ENCODE measurements at places on chromosomes 2 and 18.

DNA sequence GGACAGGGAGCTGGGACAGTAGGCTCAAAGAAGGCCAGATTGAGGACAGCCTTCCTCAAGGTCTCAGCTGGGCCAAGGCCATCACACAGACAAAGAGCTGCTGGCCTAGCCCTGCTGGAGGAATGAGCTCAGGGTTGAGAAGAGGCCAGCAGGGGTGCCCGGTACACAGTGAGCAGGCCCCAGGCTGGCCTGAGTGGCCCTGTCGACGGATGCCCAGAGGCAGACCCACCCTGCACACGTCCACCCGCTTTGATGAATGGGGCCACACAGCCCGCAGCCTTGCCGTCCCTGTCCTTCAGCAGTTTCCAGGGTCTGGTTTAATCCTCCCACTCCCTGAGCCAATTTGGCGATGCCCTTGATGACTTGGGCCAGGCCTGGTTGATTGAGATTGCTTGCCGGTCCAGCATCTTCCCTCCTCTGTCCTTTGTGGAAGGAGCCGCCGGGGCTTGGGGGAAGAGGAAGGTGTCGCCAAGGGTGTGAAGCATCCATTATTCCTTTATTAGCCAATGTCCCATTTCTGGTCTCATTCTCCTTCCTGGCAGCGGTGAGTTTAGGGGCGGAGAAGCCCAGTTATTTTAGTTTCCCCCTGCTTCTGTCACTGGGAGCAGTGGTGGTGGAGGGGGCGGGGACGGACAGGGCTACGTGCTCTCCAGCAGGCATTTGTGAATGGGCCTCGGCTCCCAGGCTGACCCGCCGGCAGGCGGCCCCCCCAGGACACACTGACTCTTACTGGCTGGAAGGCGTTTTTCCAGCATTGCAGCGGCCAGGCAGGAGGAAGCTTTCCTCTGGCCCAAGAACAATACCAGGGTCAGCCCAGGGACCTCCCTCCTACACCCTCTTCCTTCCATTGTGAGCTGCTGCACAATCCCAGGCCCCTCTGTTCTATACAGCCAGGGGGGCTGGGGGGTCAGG lies 141.8 kb downstream of the CTIF start:
- DNase-seq = no peak

DNA sequence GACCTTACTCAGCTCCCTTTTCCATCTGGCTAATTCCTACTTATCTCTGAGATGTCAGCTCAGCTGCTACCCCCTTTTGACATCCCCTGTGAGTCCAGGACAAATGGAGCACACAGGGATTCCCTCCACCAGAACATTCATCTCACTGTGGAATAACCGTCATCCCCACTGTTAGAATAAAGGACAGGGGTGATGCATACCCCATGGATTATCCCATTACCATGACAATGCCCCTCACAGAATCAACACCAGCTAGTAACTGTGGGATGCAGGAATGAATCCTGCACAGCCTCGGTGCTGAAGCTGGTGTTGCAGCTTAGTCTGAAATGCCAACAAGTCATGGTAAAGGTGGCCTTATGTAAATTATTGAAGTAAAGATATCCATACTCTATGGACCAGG lies 624.8 kb upstream of the RAB6C start:
- no peak for DNase-seq

GRCh38 chr2:219852626-219853025 lies 225.2 kb downstream of the SLC4A3 start:
- DNase-seq = no peak

DNA sequence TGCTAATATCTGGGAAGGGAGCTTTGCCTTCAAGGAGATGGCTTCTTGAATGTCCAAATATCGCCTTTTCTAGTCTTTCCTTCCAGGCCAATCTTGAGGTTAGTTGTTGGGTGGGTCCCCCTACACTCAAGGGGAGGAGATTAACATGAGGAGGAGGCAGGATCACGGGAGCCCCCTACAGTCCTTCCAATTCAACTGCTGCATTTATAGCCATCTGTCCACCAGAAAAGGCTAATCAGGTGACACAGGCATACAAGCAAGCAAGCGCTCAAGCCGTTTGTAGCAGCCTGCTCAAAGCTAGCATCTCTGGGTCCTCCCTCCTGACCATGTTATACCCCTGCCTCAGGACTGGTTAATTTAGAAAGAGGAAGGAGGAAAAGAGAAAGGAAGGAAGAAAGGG lies 87.6 kb downstream of the MRPS9 start:
- peak; percentile 6 for DNase-seq

DNA sequence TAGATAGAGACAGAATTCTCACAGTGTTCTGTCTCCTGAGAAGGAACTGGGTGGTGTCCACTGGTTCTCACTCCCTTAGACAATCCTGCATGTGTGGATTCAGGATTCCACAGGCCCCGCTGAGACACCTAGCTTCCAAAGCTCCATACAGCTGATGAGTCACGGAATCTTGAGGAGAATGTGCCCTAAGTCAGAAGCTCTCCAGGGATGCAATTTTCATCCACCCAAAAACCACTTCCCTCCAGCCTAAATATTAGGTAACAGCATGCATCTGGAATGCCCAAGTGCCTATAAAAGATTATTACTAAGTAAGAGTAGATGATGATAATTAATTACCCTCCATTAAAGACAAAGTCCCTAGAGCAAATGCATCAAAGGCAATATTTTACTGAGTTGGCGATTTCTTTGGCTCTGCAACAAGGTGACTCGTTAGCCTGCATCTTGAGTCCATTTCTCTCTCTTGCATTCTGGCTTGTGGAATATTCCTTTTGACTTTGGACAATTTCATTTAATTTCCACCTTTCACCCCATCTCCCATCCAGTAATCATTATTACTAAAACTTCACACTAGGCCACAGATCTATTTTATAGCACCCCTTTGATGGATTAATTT lies 475.1 kb downstream of the TNS1 start:
- DNase-seq = no peak

DNA sequence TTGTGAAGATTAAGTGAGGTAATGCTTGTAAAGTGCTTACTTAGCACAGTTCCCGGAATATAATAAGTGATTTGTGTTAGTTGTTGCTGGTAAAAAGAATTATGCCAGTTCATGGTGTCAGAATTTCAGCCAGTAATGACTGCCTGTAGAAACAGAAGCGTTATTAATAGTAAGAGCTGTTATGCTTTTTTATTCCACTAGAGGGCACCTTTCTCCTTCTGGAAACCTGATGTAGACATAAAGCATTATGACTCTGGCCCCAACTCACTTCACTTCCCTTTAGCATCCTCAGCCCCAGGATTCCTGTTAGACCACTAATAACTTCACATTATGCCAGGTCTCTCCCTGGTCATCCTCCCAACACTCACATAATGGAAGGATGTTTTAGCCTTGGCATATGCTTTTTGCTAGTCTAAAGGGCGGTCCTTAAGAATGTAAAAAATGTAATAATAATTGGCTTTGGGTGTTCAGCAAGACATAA lies 34.9 kb downstream of the C18orf54 start:
- peak; percentile 60 for DNase-seq

- no peak for DNase-seq
These were observed 63.6 kb downstream of the ACKR3 start for GRCh38 chr2:236633219-236633570.

DNA sequence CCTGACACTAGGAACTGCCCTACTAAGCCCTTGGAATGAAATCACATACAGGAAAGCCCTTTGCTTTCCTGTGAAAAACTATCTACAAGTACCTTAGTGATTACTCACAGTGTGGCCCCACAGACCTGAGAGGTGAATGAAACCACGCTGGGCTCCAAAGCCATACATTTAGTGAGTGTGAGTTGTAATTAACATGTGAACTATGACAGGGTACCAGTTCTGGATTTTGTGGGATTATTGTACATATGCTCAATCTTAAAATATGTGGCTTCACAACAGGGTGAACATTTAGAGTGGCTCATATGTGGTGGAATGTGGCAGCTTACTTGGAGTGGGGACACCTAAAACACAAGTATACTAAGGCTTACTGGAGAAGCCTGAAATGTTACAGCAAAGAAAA lies 12.3 kb downstream of the KCTD1 start:
- DNase-seq = no peak

DNA sequence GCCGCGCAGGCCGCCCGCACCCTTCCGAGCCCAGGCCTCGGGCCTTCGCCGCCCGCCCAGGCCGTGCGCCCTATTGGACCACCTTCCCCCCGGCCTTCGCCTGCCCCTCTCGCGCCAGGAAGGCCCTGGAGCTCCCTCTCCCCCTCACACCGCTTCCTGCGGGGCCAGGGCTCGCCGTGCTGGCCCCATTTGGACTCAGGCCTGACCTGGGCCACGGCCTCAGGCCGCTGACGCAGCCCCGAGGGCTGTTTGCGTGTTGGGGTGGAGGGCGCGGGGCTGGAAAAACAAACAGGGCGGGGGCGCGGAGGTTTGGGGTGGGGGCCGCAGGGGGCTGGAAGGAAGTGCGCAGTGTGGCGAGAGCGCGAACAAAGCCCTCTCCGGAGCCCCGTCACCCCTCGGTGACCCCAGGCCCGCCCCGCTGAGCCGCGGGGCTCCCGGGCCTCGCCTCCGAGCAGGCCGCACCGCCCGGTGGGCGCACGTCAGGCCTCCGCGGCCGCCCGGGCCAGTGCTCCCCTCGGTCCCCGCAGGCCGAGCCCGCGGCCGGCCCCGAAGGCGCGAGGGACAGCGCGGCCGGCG lies 12.3 kb upstream of the SIX3 start:
- no peak for DNase-seq

- no peak for DNase-seq
These were observed 93.8 kb downstream of the DTNA start for GRCh38 chr18:34803877-34804400.

GRCh38 chr2:105431367-105432043 lies 32.7 kb upstream of the FHL2 start:
- DNase-seq = peak; percentile 77

DNA sequence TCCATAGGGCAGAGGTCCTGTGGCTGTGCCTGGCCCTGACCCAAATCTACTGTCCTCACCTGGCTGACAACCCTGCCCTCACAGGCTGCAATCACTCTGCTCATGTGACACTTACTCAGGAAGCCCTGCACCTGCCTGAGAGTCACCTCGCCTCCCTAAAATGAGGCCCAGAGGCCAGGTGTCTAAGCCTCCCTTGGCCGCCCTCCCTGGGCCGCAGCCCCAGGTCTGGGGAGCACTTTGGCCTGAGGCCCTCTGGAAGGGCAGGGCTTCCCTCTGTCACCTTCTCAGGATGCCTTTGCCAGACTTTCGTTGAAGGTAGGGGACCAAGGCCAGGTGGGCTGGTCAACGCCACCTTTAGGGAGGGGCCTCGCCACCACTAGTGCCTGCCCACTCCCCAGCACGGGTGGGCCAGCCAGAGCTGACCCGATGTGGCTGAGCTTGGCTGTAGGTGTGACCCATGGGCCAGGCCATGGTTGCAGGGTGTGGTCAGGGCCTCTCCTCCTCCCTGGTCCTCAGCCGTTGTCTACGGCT lies 6.1 kb upstream of the GPC1 start:
- no peak for DNase-seq

- peak; percentile 53 for DNase-seq
These were observed 74.8 kb upstream of the FRZB start for GRCh38 chr2:182941121-182941722.

GRCh38 chr2:24164416-24164973 lies 10.4 kb upstream of the FAM228A start:
- DNase-seq = peak; percentile 4

DNA sequence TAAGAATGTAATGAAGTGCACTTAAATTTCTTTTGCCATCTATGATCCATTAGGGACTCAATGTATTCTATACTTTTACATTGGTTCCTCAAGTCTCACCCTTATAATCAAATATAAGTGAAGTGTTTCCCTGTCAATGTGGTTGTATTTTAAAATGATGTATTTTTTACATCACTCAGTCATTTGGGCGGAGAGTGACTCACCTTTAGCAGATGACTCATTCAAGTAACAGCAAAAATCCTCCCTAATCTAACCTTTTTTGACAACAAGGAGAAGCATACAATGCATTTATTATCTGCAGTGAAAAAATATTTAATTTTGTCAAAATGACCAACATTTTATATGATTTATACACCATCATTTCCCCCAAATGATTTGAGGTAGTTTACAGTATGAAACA lies 94.4 kb downstream of the FANCL start:
- peak; percentile 35 for DNase-seq

DNA sequence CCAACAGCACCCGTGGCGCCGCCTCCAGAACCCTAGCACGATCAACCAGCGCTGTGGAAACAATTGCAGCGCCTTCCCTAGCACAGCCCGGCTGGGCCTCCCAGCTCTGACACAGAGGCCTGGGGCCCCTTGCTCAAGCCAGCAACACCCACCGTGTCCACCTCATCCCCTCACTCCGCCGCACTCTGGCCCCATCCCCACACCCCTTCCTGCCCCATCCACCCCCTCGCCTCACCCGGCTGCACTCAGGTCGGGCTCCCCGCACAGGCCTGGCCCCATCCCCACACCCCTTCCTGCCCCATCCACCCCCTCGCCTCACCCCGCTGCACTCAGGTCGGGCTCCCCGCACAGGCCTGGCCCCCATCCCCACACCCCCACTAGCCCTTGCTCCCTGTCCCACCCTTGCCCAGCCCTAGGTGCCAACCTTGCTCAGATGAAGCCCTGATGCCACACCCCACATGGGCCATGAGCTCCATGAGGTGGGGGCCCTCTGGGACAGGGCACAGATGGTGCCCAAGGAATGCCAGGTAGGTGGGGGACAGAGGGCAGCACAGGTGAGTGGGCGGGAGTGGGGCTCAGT lies 28.7 kb downstream of the KIF1A start:
- DNase-seq = no peak

DNA sequence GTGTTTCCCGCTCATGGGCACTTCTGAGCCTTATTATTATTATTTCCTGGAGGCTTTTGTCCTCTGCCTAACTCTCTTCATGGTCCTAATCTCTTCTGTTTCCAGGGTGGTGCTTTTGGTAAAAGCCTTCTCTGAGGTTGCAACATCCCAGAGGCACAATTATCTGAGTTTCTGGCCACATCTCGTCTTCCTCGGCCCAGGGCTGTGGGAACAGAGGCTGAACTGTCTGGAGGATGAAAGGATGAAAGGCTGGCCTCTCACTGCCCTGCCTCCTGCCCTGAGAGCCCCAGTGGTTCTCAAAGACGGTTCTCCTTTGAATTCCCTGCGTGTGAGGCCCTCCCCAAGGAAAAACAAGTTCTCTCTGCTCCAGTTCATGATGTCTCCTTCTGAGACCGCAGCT lies 13.8 kb downstream of the GYPC start:
- DNase-seq = peak; percentile 23

DNA sequence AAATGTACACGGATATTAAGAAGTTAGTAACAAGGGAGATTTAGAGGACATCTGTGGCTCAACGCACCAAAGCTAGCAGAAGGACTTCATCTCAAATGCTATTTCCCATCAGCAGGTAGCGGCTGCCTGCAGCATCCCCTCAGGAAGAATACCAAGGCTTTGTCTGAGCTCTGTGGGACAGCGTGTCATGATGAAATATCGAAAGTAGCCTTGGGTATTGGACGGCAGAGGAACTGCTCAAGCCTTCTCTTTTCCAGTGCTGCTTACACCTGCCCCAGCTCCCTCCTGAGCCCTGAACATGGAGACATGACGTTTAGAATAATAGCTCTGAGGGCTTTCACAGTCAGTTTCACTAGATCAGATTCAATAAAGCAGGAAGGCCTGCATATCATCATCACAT lies 241.6 kb downstream of the SUCLG1 start:
- DNase-seq = no peak

GRCh38 chr18:55031576-55031975 lies 72.3 kb upstream of the CCDC68 start:
- no peak for DNase-seq
